Osteocyte (in vitro differentiated cells): ENCODE measurements at places on chromosomes 4 and X. TPM values are rescaled to one million over a fixed set of nuclear protein-coding genes. Genes with fewer than 3 reads are reported as not detected.

GRCh38 chrX:113929004-113929403 lies 654.9 kb upstream of the HTR2C start:
- DNase-seq, result no peak
- H3K4me3 ChIP-seq, result no peak overlapping the region

- H3K4me3 ChIP-seq, result no peak overlapping the region
- H3K27ac ChIP-seq, result no peak overlapping the region
- no peaks in the 10 kb centered on the region for H3K4me1 ChIP-seq
- no peaks in the 10 kb centered on the region for H3K27me3 ChIP-seq
Measured at GRCh38 chrX:81021478-81021877, 180.2 kb downstream of the HMGN5 start.

DNA sequence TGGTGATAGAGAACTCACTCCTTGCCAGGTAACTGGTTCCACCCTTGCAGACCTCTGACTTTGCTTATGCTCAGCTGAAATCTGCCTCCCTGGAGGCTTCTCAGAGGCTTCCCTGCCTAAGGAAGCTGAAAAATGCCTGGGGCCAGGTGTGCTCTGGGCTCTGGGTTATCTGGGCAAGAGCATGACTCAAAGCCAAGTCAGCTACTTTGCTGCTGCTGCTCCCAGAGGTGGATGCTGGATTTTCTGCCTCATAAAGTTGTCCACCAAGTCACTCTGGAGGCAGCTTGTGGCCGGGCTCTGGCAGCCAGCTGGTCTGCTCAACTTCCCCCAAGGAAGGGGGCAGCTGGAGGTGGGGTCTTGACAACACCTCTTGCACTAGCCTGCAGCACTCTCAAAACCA lies 132.7 kb downstream of the PJA1 start:
- H3K4me3 ChIP-seq, result no peak overlapping the region
- no peaks in the 10 kb centered on the region for H3K36me3 ChIP-seq
- DNase-seq, result peak; percentile 75
- no peak overlapping the region for H3K27ac ChIP-seq
- H3K27me3 ChIP-seq, result no peaks in the 10 kb centered on the region

- no peaks in the 10 kb centered on the region for H3K27me3 ChIP-seq
- peaks cover 35% of the 10 kb centered on the region for H3K4me1 ChIP-seq
- no peak for DNase-seq
- no peak overlapping the region for H3K4me3 ChIP-seq
- no peaks in the 10 kb centered on the region for H3K36me3 ChIP-seq
- H3K27ac ChIP-seq, result no peak overlapping the region
Measured at GRCh38 chr4:141786946-141787345, 150.6 kb downstream of the IL15 start.

- no peak for DNase-seq
- no peaks in the 10 kb centered on the region for H3K27me3 ChIP-seq
- H3K4me1 ChIP-seq, result no peaks in the 10 kb centered on the region
Measured at GRCh38 chrX:5876984-5877596, 351.6 kb downstream of the NLGN4X start.

Gene SLC35A2
- 34.6 and 37.0 TPM in 2 replicates for total RNA-seq

Gene TBC1D1
- 46.2 and 46.9 TPM in 2 replicates for total RNA-seq

Gene MAGEA9
- total RNA-seq, result not detected in 2 replicates

Gene RFC1
- total RNA-seq, result 44.6 and 48.8 TPM in 2 replicates

DNA sequence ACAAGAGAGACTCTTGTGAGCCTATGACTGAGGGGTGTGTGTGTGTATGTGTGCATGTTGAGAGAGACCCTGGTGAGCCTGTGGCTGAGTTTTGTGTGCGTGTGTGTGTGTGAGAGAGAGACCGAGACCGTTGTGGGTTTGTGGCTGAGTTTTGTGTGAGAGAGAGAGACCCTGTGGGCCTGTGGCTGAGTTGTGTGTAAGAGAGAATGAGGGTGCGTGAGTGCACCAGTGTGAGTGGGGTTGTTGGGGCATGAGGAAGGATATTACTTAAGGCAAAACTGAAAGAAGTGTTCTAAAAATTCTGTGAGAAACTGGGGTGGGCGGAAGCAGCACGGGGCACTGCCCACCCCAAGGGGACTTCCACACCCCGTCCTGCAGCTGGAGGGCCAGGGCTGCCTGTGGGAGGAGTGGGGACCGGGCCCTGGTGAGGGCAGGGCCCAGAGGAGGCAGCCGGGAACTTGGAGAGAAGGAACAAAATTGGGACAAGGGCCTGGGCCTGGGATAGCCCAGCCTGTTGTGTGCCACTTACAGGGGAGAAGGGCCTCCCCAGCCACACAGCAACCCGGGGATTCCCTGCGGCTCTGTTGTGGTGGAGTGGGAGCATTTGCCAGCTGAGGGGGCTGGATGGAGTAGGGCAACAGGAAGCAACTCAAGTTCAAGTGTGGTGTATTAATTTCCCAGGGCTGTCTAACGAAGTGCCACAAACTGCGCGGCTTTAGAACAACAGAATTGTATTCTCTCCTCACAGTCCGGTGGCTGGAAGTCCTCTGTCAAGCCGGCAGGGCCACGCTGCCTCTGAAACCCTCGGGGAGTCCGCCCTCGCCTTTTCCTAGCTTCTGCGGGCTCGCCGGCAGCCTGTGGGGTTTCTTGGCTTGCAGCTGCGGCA lies 22.1 kb downstream of the TMEM131L start:
- H3K27me3 ChIP-seq, result no peaks in the 10 kb centered on the region
- peak overlapping the region; percentile 80 for H3K27ac ChIP-seq

DNA sequence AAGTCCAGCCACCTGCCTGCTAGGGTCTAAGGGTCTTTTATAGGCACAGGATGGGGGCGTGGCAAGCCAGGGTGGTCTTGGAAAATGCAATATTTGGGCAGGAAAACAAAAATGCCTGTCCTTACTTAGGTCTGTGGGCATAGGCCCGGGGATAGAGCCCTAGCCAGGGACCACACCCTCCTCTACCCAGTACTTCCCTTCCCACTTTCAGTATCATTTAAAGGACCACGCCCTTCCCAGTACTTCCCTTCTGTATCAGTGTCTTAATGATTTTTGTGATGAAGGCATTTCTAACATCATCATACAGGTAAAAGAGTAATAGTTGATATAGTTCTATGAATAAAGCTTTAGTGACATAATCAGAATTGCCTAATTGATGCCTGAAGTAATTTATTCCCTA lies 11.4 kb downstream of the BANK1 start:
- H3K27ac ChIP-seq, result no peak overlapping the region
- DNase-seq, result no peak
- H3K27me3 ChIP-seq, result no peaks in the 10 kb centered on the region
- H3K4me3 ChIP-seq, result no peak overlapping the region
- peaks cover 16% of the 10 kb centered on the region for H3K4me1 ChIP-seq
- H3K36me3 ChIP-seq, result no peaks in the 10 kb centered on the region

DNA sequence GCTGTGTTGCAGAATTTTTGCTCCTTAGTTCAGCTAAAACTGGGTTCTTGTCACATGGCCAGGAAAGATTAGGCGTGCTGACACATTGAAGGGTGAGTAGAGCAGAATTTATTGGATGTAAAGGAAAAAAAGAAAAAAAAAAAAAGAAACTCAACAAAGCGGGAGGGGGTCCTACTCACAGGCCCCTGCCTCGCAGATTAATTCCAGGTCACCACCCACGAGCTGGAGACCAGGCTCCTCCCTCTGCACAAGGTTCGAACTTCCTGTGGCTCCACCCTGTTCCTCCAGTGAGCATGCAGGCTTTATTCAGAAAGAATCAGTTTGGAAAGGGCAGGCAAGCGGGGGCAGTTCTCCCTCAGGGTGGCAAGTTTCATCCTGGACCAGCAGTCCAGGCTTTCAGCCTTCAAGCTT lies 17.1 kb downstream of the MGST2 start:
- DNase-seq, result no peak
- peaks cover 43% of the 10 kb centered on the region for H3K36me3 ChIP-seq
- H3K27ac ChIP-seq, result no peak overlapping the region
- peaks cover 8% of the 10 kb centered on the region for H3K4me1 ChIP-seq
- H3K27me3 ChIP-seq, result no peaks in the 10 kb centered on the region

- peaks cover 30% of the 10 kb centered on the region for H3K36me3 ChIP-seq
- no peak overlapping the region for H3K4me3 ChIP-seq
- H3K27ac ChIP-seq, result no peak overlapping the region
- H3K27me3 ChIP-seq, result no peaks in the 10 kb centered on the region
- no peak for DNase-seq
- H3K4me1 ChIP-seq, result peaks cover 17% of the 10 kb centered on the region
Measured at GRCh38 chrX:118423558-118423957, 72.1 kb upstream of the DOCK11 start.

DNA sequence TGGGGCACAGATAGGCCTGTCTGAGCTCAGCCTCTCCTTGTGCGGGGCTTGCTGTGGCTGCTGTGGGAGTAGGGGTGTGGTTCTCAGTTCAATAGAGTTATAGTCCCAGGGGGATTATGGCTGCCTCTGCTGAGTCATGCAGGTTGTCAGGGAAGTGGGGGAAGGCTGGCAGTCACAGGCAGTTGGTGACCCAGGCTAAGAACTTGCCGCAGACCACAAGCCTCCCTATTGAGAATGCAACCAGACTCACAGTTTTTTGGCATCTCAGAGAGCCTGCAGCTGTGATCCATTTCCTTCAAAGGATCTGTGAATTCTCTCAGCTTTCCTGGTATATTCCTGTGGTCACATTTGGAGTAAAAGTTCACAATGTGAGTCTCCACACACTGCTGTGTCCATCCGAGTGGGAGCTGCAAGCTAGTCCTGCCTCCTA lies 364.9 kb downstream of the ZNF674 start:
- no peak for DNase-seq
- H3K27ac ChIP-seq, result peak overlapping the region; percentile 67
- H3K36me3 ChIP-seq, result no peaks in the 10 kb centered on the region
- H3K27me3 ChIP-seq, result no peaks in the 10 kb centered on the region
- H3K4me1 ChIP-seq, result peaks cover 26% of the 10 kb centered on the region
- no peak overlapping the region for H3K4me3 ChIP-seq

- no peak for DNase-seq
- no peak overlapping the region for H3K4me3 ChIP-seq
- H3K36me3 ChIP-seq, result no peaks in the 10 kb centered on the region
- peaks cover 4% of the 10 kb centered on the region for H3K4me1 ChIP-seq
- H3K27ac ChIP-seq, result no peak overlapping the region
Measured at GRCh38 chr4:174398728-174399127, 115.0 kb downstream of the CEP44 start.

Gene USP17L30
- not detected in 2 replicates for total RNA-seq

GRCh38 chrX:33194876-33195433 lies 16.4 kb downstream of the DMD start:
- H3K4me3 ChIP-seq, result peak overlapping the region; percentile 51
- no peaks in the 10 kb centered on the region for H3K27me3 ChIP-seq
- H3K27ac ChIP-seq, result peak overlapping the region; percentile 87
- H3K4me1 ChIP-seq, result peaks cover 39% of the 10 kb centered on the region
- DNase-seq, result no peak

Gene UGT2A1
- total RNA-seq, result not detected in 2 replicates

Gene PDGFRA
- total RNA-seq, result 214 and 232 TPM in 2 replicates

DNA sequence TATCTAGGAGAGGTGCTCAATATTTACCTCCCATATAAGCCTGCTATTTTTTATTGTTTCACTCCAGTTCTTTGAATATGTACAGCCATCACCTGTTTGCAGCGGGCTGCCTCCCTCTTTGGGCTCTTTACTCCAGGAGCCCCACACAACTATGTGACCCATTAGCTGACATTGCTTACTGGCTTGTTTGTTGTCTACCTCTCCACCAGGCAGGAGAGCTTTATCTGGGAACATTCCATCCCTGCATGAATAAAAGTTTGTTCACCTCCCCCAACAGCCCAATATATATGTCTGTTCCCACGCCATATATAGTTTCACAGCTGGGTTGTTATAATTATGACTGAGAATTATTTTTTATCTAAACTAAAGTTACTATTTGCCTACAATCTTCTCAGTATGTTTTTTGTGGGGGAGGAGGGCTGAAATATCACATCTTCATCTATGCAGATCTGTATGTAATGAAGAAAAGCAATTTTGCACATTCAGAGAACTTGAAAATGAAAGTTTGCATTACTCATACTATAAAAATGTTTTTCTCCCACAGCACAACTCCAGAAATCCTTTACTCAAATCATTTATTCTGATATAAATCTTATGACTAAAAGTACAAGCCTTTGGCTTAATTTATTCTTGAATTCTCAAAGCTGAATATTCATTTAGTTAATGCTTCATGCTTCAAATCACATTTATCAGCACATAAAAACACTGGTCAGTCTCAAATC lies 61.2 kb upstream of the DAPP1 start:
- H3K27ac ChIP-seq, result no peak overlapping the region
- H3K4me3 ChIP-seq, result no peak overlapping the region
- H3K4me1 ChIP-seq, result peaks cover 20% of the 10 kb centered on the region
- H3K36me3 ChIP-seq, result no peaks in the 10 kb centered on the region
- no peaks in the 10 kb centered on the region for H3K27me3 ChIP-seq
- no peak for DNase-seq

GRCh38 chrX:69290292-69290691 lies 125.0 kb upstream of the PJA1 start:
- no peak overlapping the region for H3K27ac ChIP-seq
- H3K27me3 ChIP-seq, result no peaks in the 10 kb centered on the region
- no peaks in the 10 kb centered on the region for H3K4me1 ChIP-seq
- no peak for DNase-seq
- H3K36me3 ChIP-seq, result no peaks in the 10 kb centered on the region

DNA sequence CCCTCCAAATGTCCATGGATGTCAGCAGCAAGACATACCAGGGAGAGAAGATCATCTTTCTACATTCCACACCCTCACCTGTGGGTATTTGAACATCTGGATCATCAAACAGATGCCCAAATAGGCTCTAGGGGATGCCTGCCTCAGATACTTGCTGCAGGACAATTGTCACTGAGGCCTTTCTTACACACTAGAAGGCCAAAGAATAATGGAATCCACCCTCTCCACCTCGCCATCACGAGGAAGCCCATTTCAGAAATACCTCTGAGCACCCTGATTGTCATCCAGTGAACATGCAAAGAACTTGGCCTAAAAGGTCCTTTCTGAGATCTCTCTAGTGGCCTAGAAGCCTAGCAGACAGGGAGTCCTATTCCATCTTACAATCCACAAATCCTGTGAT lies 6.9 kb upstream of the KIAA1210 start:
- H3K36me3 ChIP-seq, result no peaks in the 10 kb centered on the region
- peaks cover 6% of the 10 kb centered on the region for H3K27me3 ChIP-seq
- no peak overlapping the region for H3K27ac ChIP-seq
- H3K4me3 ChIP-seq, result no peak overlapping the region

- peak overlapping the region; percentile 27 for H3K27ac ChIP-seq
- H3K36me3 ChIP-seq, result peaks cover 5% of the 10 kb centered on the region
- DNase-seq, result no peak
- H3K4me3 ChIP-seq, result no peak overlapping the region
Measured at GRCh38 chrX:48530736-48531135, 8.8 kb upstream of the TBC1D25 start.

DNA sequence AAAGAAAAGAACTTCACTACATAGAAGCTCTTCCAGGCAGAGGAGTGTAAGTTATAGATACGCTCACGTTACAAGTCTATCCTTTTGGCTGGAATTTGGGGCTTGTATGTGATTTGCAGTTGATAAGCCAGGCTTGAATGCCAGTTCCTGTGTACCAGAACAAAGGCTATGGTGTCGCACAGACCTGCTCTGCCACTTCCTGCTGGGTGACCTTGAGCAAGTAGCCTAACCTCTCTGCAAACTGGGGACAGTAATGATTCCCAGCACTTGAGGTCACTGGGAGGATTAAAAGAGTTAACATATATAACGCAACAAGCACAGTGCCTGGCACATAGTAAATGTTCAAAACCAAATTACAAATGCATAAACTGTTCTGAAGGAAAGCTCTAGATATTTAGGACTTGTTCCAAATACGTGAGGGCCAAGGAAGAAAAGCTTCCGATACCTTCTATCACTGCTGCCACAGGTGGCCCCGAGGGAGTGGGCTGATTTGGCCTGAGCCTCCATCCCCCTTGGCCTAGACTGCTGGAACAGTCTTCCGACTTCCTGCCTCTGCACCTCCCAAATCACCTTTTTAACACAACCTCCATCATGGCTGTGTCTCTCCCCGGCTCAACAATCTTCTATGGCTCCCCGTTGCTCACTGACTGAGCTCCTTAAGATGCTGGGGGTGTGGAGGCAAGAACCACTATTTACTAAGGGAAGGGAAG lies 1.3 kb upstream of the SOWAHD start:
- H3K4me3 ChIP-seq, result peak overlapping the region; percentile 71
- peaks cover 10% of the 10 kb centered on the region for H3K4me1 ChIP-seq
- DNase-seq, result no peak
- H3K27me3 ChIP-seq, result no peaks in the 10 kb centered on the region

Gene CT83
- total RNA-seq, result not detected in 2 replicates
